Effector memory CD4-positive, alpha-beta T cell (primary cell): ENCODE measurements at places on chromosomes 6 and 20.

DNA sequence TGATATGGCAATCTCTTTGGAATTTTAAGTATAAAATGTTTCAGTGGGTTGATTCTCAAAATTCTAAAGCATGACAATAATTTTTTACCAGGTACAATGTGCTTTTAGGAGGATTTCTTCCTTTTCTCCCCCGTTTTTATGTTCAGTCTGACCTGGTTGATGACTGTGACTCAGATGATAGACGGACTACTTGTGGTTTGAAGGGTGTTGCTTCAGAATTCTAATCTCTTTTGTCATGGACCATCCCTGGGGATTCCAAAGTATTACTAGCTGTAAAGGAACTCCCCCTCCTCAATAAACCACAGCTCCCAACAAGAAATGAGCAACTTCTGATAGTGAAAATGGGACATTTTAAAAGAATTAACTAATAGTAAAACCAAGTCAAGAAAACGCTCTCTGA is 34.9 kb upstream of the TNFAIP3 start:
- H3K27me3 ChIP-seq: no peaks in the 10 kb centered on the region
- no peak overlapping the region for H3K27ac ChIP-seq
- H3K36me3 ChIP-seq: no peaks in the 10 kb centered on the region
- H3K4me3 ChIP-seq: no peak overlapping the region
- no peak for DNase-seq

DNA sequence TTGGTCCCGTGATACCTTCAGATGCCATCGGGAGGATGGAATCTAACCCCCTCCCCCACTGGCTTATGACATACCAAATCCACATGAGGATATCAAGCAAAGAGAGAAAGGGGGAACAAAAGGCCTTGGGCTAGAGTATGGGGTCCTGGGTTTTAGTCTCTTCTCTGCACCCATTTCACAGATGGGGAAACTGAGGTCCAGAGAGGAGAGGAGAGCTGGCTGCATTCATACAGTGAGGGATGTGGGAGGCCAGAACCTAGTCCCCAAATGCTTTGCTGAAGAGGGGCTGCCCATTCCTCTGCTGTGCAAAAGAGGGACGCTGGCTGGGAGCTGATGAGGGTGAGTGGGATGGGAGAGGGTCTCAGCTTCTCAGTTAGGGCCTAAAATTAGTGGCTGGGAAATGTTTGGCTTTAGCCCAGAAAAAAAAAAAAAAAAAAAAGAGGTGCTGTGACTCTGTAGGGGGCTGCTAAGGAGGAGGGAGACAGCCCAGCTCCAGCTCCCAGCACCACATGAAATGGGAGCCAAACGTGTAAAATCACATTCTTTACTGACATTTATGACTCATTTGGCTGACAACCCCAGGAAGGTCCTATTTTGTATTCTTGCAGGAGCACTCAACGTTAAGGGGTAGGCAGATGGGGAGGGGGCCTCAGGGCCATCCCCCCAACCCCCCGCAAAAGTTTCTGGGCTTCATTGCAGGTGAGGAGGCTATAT is 11.9 kb downstream of the XKR7 start:
- H3K36me3 ChIP-seq: no peaks in the 10 kb centered on the region
- DNase-seq: no peak
- H3K4me1 ChIP-seq: no peaks in the 10 kb centered on the region
- no peak overlapping the region for H3K27ac ChIP-seq

DNA sequence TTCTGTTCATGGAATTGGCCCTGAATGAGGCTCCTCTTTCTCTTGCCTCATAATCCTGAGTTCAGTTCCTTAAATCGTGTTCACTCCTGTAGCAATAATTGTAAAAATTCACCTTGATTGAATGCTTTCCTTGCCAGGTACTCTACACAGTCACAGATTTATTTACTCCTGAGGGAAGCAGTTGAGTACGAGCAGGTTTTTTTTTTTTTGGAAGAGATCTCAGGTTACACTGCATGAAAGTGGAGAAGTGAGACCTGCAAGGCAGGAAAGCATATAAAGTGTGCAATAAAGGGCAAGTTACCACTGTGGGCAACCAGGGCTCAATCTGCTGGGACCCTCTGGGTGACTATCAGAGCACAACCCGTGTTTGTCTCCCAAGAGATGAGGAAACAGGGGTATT is 93.0 kb upstream of the DOK5 start:
- no peaks in the 10 kb centered on the region for H3K4me1 ChIP-seq
- no peak overlapping the region for H3K27ac ChIP-seq
- no peak for DNase-seq
- no peak overlapping the region for H3K4me3 ChIP-seq

- H3K36me3 ChIP-seq: no peaks in the 10 kb centered on the region
- no peaks in the 10 kb centered on the region for H3K4me1 ChIP-seq
- no peak overlapping the region for H3K27ac ChIP-seq
- no peaks in the 10 kb centered on the region for H3K27me3 ChIP-seq
- H3K4me3 ChIP-seq: no peak overlapping the region
These were observed 220.7 kb upstream of the CITED2 start for GRCh38 chr6:139595183-139595582.

DNA sequence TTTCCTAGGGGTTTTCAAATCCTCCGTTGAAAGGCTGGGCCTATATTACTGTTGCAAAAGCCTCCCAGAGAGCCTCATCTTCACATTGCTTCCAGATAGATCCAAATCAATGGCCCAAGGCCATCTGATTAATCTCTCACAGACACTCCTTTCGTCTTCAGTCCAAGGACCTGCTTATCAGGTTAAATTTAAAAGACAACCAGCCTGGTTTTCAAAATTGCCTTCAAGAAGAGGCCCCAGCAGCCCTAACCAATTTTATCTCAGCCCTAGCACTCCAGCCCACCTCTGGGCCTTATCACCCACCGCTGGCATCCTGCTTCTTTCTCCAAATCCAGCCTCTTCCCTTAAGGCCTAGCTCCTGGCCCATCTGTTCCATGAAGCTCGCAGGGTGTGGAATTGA is 15.5 kb upstream of the CCND3 start:
- no peak overlapping the region for H3K4me3 ChIP-seq
- H3K27ac ChIP-seq: no peak overlapping the region
- H3K36me3 ChIP-seq: peaks cover 13% of the 10 kb centered on the region
- no peak for DNase-seq
- peaks cover 10% of the 10 kb centered on the region for H3K4me1 ChIP-seq
- no peaks in the 10 kb centered on the region for H3K27me3 ChIP-seq

DNA sequence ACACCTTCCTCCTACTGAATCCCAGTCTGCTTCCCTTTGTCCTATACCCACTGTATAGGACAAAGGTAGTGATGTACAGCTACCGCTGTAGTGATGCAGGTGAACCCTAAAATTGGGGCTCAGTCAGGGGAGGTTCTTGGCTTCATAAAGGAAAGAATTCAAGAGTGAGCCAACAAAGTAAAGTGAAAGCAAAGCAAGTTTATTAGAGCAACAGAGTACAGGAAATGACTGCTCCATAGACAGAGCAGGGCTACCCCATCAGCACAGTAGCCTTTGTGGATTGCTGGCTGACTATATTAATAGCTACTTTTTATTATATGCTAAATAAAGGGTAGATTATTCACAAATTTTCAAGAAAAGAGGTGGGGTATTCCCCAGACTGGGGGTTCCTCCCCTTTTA is 3.3 kb upstream of the C20orf202 start:
- no peak for DNase-seq
- no peaks in the 10 kb centered on the region for H3K4me1 ChIP-seq

DNA sequence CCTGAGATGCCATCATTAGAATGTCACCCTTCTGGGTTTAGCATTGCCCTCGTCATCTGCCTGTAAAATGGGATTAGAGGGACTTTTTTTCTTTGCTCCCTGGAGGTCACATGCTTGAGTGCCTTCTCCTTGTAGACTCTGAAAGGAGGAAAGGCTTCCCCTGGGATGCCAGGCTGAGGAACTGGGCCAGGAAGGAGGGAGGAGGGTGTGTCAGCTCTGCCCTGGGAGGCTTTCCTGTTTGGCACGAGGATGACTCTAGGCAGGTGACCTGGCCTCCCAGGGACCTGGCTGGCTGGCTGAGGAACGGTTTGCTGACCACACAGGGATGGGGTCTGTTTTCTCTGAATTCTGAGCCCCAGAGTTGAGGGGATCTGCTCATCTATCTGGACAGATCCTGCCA is 137.9 kb upstream of the RNF24 start:
- H3K4me3 ChIP-seq: no peak overlapping the region
- peaks cover 14% of the 10 kb centered on the region for H3K27me3 ChIP-seq
- H3K4me1 ChIP-seq: peaks cover 8% of the 10 kb centered on the region
- DNase-seq: no peak
- H3K36me3 ChIP-seq: no peaks in the 10 kb centered on the region
- no peak overlapping the region for H3K27ac ChIP-seq

GRCh38 chr20:62511300-62511914 is 35.6 kb upstream of the GATA5 start:
- no peaks in the 10 kb centered on the region for H3K4me1 ChIP-seq
- no peak overlapping the region for H3K4me3 ChIP-seq
- H3K27me3 ChIP-seq: peaks cover 5% of the 10 kb centered on the region
- DNase-seq: no peak
- H3K27ac ChIP-seq: no peak overlapping the region

- H3K27me3 ChIP-seq: peaks cover 23% of the 10 kb centered on the region
- H3K4me3 ChIP-seq: no peak overlapping the region
- H3K4me1 ChIP-seq: no peaks in the 10 kb centered on the region
- H3K36me3 ChIP-seq: no peaks in the 10 kb centered on the region
- no peak overlapping the region for H3K27ac ChIP-seq
These were observed 59.1 kb upstream of the BHLHE23 start for GRCh38 chr20:63065911-63066310.

DNA sequence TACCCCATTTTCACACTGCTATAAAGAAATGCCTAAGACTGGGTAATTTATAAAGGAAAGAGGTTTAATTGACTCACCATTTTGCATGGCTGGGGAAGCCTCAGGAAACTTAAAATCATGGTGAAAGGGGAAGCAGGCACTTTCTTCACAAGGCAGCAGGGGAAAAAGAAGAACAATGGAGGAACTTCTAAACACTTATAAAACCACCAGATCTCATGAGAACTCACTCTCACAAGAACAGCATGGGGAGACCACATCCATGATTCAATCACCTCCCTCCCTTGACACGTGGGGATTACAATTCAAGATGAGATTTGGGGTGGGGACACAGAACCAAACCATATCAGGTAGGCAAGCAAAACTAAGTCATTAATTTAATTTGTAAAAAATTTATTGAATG is 343.2 kb downstream of the FRK start:
- no peaks in the 10 kb centered on the region for H3K27me3 ChIP-seq
- no peak overlapping the region for H3K4me3 ChIP-seq
- no peaks in the 10 kb centered on the region for H3K4me1 ChIP-seq
- H3K27ac ChIP-seq: no peak overlapping the region

DNA sequence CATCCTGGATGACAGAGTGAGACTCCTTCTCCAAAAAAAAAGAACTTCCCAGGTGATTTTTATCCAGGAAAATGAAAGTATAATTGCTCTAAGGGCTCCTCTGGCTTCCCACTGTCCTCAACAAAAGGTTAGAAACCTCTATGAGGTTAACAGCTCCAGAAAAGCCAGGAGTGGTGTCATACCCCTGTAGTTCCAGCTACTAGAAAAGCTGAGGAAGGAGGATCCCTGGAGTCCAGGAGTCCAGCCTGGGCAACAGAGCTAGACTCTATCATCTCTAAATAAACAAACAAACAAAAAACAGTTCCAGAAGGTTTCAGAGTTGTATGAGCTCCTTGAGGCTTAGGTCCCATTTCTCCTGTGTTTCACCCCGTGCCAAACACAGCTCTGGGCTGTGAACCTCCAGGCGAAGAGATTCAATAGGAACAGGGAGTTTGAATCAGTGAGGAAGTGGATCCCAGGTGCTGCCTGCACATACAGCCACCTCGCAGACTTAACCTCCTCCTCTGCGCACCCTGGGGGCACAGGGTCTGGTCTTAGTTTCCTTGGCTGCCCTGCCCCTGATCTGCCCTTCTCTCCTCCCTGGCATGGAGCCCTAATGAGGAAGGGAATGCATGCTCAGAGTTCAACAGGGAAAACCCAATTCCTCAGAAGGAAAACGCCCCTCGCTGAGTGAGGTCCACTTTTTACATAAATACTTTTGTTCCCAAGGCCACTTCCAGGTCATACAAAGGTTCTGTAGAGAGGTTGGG is 31.0 kb downstream of the ZC3H12D start:
- H3K36me3 ChIP-seq: peaks cover 70% of the 10 kb centered on the region
- no peaks in the 10 kb centered on the region for H3K27me3 ChIP-seq
- H3K4me1 ChIP-seq: peaks cover 6% of the 10 kb centered on the region

DNA sequence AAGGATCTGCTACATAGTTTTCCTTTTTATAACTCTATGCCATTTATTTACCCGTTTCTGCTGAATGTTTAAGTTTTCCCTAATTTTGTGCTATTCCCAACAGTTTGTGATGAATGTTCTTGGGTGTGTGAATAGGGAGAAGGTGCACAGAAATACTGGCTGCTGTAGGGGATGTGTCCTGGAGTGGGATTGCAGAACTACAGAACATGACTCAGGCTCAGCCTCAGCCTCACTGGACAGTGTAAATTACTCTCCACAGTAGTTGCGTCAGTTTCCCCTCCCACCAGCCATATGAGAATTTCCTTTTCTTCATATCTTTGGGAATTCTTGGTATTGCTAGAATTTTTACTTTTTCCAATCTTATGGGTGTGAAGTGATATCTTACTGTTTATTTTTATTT is 57.0 kb downstream of the SLX4IP start:
- H3K4me3 ChIP-seq: no peak overlapping the region
- no peaks in the 10 kb centered on the region for H3K27me3 ChIP-seq
- no peaks in the 10 kb centered on the region for H3K36me3 ChIP-seq

- DNase-seq: no peak
- H3K36me3 ChIP-seq: no peaks in the 10 kb centered on the region
- H3K4me1 ChIP-seq: no peaks in the 10 kb centered on the region
- no peaks in the 10 kb centered on the region for H3K27me3 ChIP-seq
- H3K27ac ChIP-seq: no peak overlapping the region
These were observed 21.7 kb downstream of the TGM6 start for GRCh38 chr20:2402271-2402980.

DNA sequence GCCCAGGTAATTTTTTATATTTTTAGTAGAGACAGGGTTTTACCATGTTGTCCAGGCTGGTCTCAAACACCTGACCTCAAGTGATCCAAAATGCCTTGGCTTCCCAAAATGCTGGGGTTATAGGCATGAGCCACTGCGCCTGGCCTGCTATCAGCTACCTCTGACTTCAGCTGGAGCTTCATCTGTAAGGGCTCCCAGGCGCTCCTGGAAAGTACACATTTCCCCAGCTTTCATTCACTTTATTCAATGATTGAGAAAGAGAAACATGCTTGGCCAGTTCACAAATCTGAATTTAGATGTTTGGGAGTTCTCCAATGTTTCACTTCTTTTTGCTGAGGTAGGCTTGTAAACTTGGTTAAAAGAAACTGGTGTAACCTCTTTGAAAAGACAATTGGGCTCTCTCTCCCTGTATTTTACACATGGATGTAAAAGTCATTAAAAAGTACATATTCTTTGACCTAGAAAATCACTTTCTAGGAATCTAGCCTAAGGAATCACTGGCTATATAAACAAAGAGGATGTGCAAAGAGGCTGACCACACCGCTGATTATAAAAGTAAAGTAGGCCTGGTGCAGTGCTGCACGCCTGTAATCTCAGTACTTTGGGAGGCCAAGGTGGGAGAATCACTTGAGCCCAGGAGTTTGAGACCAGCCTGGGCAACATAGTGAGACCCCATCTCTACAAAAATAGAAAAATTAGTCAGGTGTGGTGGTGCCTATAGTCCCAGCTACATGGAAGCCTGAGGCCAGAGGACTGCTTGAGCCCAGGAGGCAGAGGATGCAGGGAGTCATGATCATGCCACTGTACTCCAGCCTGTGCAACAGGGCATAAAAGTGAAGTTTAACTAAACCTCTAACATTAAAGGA is 128.9 kb downstream of the BACH2 start:
- no peak for DNase-seq
- H3K4me1 ChIP-seq: no peaks in the 10 kb centered on the region
- no peaks in the 10 kb centered on the region for H3K36me3 ChIP-seq
- H3K27me3 ChIP-seq: no peaks in the 10 kb centered on the region
- no peak overlapping the region for H3K27ac ChIP-seq
